ENCODE measurements at places on chromosomes 1 and 21.

DNA sequence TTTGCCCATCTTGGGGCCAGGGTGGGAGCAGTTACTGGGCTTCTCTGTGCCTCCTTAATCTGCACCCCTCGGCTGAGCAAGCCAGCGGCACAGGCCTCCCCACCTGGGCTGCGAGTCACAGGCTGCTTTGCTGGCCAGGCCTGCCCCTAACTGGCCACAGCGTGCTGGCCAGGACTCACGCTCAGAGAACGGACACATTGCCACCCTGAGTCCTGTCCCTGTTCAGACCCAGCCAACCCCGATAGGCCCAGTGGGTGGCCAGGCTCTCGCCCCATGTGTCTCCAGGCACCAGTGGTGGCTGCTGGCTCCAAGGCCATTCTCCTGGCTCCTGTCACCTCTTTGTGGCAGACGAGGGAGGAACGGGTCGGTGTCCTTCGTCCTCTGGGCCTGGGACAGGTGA is 61.3 kb downstream of the MORN1 start:
- no peak for DNase-seq

DNA sequence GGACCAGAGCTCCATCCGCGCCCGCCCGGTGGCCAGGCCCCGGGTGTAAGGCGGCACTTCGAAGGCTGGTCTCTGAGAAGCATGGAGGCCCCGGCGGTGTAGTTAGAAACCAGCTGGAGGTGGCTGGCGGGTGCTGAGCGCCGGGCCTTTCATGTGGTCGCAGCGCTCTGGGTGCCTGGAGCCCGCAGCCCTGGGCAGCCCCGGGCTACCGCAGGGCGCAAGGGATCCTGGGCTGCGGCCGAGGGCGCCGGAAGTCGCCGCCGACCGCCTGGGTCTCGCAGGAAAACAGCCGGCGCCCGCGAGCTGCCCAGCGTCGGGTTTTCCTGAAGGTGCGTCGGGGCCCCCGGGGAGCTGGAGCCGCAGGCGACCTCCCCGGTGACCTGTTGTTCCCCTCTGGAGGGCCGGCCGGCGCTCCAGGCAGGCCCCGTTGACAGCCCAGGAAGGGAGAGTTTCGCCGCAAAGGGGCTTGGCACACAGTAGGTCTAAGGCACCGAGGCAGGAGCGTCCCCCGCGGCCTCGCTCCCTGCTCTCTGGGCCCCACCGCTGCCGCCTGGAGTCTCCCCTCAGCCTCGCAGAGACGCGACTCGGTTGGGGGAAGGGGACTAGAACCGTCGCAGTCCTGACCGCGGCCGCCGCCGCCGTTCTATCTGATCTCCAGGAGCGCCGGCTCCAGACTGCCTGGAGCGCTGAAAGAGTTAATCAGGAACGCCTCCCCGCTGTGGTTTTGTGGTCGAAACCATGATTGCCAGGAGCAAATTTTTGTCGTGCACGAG is 2.7 kb downstream of the GRHL3 start:
- peak; percentile 71 for DNase-seq

GRCh38 chr1:233465745-233466343 is 138.3 kb downstream of the MAP3K21 start:
- DNase-seq, result no peak

- DNase-seq, result no peak
Observed at GRCh38 chr1:95734560-95734959, 500.6 kb downstream of the RWDD3 start.
